ENCODE measurements at places on chromosomes 4 and X.
A peak's percentile ranks its signal among the peaks of the same experiment; 100 is the strongest.

DNA sequence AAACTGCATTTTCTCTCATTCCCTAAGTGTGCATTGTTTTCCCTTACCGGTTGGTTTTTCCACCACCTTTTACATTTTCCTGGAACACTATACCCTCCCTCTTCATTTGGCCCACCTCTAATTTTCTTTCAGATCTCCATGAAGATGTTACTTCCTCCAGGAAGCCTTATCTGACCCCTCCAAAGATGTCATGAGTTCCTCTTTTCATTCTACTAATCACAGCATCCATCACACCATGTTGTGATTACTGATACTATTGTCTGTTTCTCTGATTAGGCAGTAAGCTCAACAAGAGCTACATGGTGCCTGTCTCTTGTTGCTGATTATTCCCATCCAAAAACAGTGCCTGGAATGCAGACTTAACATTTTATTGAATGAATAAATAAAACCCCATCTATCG lies 2.9 kb upstream of the AFP start:
- DNase-seq: no peak

DNA sequence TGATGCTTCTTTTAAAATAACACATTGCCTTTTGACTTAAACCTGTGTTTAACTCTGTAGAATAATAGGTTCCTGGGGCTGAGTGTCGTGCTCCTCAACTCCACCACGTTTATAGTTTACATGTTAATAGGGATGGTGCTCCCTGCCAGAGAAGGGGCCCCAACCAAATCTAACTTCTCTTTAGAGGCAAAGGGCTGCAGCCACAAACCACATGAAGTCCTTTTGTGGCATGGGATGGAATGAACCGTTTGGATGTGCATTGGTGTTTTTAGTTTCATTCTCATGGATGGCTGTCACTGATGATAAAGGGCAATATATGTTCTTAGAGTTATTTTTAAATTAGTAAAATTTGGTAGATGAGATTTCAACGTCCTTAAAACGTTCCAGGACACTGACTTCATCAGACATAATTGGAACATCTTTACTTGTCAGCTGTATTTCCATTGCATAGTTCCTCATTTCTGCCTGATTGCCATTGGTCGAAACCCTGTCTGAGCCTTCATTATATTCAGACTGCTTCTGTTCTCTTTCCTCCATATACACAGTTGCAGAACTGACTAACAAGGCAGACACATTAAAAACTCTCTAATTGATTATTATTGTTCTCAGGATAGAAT lies 60.4 kb upstream of the HPF1 start:
- no peak for DNase-seq

DNA sequence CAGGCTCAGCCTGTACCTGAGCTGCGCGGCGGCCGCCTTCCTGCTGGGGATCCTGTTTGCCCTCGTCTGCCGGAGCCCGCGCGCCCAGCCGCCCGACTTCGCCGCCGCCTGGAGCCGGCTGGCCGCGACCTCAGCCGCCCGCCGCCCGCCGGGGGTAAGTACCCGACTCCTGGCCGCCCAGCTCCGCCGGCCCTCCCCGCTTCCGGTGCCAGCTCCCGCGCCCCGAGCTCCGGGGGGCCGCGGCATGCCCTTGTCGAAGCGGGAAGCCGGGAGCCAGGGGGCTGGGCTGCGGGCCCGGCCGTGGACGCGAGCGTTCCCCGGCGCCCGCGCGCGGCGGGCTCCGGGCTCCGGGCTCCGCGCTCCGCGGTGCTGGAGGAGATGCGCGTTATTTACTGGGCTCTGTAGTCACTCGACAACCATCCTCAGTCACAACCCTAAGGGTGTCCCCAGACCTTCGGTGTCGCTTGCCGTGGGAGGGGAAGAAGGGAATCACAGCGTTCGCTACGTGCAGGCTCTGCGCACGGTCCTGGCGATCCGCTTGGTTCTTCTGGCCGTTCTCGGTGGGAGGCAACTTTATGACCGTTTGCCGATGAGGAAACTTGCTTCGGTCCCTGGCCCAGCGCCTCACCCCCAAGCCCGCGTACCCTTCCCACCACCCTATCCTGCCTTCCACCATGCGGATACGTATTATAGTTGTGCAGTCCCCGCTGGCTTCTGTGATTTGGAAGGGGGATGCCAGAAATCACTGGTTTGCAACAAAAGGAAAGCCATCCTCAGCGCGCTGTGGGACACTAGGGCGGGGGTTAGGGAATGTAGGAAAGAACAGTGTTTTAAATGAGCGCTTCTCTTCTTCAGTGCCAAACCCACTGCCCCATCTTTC lies 944 bp downstream of the SNX25 start:
- DNase-seq: no peak

DNA sequence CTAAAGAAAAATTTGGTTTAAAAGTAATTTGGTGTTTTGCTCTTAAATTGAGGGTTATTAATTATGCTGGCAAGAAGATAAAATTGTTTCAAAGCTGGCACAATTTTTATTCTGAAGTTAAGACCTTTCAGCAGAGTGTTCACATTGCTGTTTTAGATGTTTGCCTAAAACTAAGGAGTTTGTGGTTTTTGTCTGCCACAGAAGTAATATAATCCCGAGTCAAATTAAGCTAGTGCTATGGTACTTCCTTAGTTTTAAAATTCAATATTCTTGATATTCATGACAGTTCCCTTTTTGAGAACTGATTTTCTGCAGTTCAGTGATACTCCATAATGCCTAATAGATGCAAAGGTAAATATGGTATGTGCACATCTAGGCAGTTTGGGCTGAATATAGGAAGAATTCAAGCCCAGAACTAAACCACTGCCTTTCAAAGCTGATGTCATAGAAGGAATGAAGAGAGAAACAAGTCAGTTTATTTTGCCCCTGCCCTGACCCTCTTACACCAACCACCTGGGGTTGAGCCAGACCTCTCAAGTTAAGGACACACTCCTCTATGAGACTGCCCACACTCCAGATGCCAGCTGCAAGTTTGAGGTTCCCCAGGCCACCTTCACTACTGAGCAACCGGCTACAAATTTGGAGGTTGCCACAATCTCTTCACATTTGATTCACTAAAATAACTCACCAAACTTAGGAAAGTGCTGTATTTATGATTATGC lies 32.1 kb upstream of the VEGFC start:
- no peak for DNase-seq

- DNase-seq: no peak
Observed at GRCh38 chr4:139810710-139811109, 145.1 kb downstream of the MGST2 start.

DNA sequence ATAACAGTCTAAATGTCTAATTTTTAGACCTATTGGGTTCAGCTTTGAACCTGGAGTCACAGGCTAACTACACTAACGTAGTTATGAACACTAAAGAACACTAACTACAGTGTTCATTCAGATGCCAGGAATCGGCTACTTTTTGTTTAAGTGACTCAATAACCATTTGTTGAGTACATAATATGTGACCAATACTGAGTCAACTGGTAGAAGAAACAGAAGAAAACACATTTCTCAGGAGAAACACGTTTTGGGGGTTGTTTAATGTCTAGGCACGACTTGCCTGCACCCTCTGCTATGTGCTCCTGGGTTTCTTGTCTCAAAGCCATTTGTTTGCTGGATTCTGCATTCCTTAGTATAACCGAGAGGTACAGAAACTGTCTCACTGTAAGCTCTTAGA lies 18.6 kb upstream of the CLNK start:
- DNase-seq: no peak

GRCh38 chr4:139815778-139816601 lies 150.4 kb downstream of the MGST2 start:
- DNase-seq: no peak

DNA sequence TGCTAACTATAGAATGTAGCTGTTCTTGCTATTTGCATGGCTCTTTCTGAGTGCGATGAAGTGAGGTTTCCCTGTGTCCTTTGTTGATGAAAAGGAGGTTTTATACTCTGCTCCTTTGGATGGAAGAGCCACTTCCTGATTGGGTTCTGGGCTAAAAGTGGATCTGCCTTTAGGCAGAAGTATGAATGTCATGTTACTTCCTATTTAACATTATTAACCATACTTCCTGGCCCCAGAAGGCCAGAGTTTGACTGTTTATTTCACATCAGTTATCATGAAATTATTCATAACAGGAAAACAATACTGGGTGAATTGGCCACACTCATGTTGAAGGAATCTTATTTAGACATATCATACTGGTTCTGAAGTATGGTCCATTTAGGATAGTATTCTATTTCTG lies 386.2 kb downstream of the PCDH7 start:
- no peak for DNase-seq

DNA sequence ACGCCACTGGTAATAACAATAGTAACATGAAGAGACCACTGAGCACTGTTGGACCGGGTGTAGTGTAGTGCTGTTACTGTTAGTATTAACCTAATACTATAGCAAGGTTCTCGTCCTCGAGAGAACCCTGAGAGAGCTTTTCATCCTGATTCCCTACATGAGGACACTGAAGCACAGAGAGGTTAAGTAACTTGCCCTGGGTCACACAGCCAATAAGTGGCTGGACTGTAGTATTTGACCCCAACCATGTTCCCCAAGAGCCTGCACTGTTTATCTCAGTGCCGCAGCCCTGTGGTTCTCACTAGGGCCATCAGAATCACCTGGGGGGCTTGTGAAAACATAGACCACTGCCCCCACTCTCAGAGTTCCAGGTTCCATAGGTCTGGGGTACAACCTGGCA lies 10.4 kb downstream of the SCML1 start:
- DNase-seq: no peak

DNA sequence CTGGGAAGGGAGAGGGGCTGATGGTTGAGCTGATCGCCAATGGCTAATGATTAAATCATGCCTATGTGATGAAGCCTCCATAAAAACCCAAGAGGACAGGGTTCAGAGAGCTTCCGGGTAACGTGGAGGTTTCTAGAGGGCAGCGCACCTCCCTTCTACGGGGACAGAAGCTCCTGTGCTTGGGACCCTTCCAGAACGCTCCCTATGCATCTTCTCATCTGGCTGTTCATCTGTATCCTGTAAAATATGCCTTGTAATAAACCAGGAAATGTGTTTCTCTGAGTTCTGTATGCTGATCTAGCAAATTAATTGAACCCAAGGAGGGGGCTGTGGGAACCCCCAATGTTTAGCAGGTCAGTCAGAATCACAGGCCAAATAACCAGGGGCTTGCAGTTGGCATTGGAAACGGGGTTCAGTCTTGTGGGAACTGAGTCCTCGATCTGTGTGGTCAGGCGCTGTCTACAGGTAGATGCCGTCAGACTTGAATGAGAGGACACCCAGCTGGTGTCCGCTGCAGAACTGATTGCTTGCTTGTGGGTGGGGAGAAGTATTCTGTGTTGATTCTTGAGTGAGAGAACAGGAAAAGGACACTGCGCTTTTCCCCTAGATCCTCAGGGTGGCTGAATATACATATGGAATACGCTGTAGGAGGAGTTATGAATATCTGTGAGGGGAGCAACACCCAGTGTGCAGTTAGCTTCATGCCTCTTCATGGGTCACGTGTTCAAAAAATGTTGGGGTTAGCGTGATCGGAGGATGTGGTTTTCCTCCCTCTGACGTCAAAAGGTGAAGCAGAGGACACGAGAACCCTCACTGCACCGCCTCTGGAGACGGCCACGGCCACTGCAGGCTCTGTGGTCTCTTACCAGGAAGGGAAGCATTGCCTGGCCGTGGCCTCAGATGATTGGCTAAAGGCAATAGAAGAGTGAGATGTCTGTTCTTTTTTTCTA lies 29.2 kb downstream of the HTT-AS start:
- DNase-seq: no peak

DNA sequence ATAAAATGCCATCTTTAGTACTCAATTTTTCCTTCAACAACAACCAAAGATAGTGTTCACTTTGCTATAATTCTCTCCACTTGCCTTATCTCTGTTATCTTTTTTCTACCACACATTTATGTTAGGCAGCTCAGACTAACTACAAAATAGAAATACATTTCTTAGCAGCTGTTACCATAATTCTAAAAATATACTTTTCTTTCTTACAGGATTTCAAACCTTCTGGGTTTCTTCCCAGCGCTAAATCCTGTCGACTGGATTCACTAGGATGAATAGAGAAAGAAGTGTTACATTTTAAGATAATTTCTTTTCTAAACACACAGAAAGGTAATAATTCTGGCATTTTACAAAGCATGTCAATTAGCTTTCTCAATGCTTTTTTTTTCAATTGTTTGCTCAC lies 105.5 kb upstream of the GK2 start:
- no peak for DNase-seq

DNA sequence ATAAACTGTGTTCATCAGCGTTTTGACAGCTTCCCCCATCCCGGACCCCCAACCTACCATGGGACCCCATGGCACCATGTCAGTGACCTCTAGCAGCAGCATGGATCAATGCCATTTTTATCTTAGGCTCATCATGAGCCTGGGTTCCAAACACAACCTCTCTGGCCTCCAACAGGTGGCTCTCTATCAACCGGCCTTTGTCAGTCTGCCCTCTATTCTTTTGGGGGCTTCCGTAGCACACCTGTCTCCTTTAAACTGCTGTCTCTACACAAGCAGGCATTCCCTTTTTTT lies 721 bp upstream of the TMEM150C start:
- no peak for DNase-seq

DNA sequence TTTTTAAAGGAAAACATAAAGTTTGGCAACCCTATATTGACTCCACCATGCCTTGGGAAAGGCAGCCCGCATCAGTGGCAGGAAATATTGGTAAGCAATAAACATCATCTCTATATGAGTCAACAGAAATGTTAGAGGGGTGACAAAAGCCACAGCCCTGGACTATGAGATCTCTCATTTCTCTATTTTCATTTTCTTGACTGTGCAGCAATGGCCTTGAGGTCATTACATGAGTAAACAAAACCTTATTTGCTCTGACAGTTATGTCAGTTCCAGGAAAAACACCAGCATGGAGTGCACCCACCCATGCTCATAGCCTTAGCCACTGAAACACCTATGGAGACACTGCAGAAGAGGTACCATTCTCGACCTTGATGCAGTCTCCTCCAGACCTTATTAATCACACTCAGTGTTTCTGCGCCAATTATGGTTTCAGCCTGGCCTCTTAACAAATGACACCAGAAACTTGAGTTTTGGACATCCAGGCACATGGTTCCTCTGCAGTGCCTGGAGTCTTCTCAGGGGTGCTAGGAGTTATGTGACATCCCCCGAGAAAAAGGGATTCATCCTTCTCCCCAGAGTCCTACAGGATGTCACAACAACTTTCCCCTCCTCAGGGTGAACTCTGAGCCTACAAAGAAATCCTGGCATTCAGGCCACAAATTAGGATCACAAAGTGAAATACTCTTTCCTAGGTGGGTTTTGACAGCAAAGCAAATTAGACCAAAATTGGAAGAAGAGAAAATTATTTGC lies 16.0 kb upstream of the HPGD start:
- DNase-seq: no peak

DNA sequence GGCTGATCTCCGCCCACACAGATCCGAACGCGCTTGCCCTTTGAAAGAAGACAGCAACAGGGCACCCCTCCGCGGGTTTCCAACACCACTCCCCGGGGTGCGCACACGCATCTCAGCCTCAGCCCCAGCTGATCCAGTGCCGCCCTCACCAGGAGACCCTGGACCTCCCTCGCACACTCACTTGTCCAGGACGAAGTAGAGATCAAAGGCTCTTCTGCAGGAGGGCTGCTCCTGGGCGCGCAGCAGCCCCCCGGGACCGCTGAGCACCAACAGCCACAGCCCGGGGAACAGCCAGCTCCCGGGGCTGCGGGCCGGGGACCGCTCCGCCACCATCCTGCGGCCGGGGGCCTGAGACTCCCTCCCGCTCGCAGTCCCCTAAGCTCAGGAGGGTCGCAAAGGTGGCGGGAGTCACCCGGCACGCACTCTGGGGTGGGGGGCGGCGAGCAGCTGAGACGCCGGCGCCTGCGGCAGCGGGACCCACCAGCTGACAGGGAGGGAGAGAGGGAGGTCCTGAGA lies 743 bp downstream of the ANTXR2 start:
- DNase-seq: no peak

- no peak for DNase-seq
Observed at GRCh38 chrX:24877854-24878650, 137.7 kb downstream of the ARX start.

GRCh38 chr4:28287831-28288233 lies 1427.2 kb downstream of the STIM2 start:
- DNase-seq: peak; percentile 43

Data from SW 1271 (cell line).